ENCODE measurements at places on chromosomes 5 and 9.

GRCh38 chr9:36543916-36544315 is 28.8 kb upstream of the MELK start:
- no peak for DNase-seq

- DNase-seq, result no peak
Observed at GRCh38 chr9:86549920-86550319, 195.7 kb upstream of the TUT7 start.

GRCh38 chr5:107518190-107518589 is 152.5 kb downstream of the EFNA5 start:
- DNase-seq, result no peak

DNA sequence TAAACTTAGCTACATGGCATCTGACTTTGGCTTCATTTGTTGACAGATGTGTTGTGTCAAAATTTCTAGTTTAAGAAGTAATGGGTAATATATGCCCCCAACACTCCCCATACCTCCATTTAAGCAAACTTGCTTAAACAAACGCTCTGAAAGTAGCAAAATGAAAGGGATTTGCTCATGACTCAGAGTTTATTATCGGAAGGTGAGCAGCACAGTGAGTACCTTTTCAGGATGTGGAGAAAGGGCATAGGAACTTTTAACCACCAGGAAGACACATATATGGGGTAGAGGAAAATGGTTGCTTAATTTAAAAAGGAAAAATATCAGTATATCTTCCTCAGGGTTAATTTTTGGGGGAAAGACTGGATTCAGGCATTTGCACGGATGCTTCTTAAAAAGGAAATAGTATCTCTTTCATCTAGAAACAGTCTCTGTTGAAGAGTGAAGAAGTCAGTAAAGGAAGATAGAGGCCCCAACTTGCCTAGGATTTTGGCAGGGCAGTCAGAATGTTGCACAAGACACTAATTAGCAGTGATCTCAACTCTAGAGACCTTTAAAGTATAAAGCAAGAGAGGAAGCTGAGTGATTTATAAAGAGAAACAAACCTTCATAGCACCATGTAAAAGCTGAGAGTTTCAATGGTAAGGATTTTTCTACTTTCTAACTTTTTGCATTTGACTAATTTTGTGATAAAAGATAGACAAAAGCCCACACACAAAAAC is 155.1 kb downstream of the TRIO start:
- no peak for DNase-seq

DNA sequence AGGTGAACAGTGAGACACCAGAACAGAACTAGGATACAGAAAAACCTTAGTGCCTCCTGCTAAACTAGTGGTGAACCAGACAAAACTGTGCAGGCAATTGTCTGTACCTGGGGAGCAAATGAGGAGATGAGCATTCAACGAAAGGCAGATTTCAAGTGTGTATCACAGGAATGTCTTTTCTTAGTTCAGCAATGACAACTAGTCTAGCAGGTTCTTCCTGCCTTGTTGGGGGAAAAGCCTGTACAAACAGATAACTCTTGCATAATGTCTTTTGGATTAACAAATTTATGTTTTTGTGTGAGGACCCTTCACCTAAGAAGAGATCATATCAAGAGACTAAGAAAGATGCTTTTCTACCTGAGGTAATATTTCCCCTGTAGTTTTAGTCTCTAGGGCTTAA is 21.8 kb upstream of the DENND4C start:
- DNase-seq, result no peak

DNA sequence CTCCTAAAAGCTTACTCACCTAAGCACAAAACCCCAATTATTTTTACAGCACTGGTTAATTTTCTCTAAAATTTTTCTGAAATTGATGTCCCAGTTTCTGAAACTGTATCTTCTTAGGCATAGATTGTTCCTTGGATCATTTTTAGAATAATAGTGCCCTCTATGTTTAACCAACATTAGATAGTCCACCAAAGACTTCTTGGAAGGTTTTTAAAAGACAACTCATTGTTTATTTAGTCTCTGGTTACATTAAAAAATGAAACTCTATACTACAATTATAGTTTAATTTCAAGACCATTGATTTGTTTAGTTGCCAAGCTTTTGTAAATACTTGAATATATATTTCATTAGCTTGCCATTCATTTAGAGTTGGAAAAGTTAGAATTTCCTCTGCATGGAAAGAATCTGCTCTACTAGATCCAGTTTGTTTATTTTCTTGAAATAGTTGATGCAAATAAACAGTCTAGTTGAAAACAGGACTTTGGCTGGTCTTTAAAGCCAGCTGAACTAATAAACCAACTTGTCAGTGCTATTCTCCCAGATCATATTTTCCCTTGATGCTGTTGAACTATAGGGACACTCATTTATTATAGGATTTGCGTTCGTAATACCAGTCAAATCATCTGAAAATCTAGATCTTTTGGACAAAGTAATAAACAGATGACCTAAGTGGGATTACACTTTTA is 990.5 kb downstream of the TLE1 start:
- DNase-seq, result no peak

- DNase-seq, result no peak
Observed at GRCh38 chr5:102638316-102638715, 116.8 kb upstream of the PAM start.

DNA sequence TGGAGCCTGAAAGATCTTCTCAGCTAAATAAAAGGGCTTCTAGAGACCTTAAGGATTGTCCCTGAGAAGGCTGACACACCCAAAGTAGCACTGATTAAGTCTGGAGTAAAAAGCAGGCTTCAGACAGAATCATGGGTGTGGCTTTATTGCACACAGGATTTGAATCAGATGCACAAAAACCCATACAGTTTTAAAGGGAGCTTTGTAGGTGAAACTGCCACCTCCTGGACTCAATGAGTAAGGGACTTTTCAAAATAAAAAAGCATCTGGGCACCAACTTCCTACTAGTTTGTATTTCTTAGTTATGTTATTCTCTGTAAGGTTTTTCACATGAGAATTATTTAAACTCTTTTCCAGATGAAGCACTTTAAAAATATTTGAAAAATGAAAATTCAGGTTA is 129.4 kb downstream of the EDIL3 start:
- DNase-seq, result no peak

All from stimulated activated effector memory CD8-positive, alpha-beta T cell treated with anti-CD3 and anti-CD28 coated beads, Interleukin-12 subunit alpha, Interleukin-12 subunit beta, amount 100 ng/mL, for 72 hours (primary cell).